Myometrial cell (primary cell): ENCODE measurements at places on chromosomes 3 and 15. TPM values are rescaled to one million over a fixed set of nuclear protein-coding genes. Genes with fewer than 3 reads are reported as not detected.

Gene DOCK3
- total RNA-seq = under 0.01 TPM in 1 of 2 replicates, not detected in the other

Gene IL1RAP
- total RNA-seq = 10.7 and 11.7 TPM in 2 replicates

Gene ZNF860
- 0.29 and 0.53 TPM in 2 replicates for total RNA-seq

Gene SLC41A3
- 48.1 and 65.4 TPM in 2 replicates for total RNA-seq

Gene DUOXA2
- total RNA-seq = not detected in 2 replicates

Gene CYP8B1
- not detected in 2 replicates for total RNA-seq

Gene ADGRG7
- not detected in 2 replicates for total RNA-seq

Gene EPHA3
- 0.71 and 1.4 TPM in 2 replicates for total RNA-seq

Gene AGBL1
- total RNA-seq = not detected in 2 replicates

Gene CELF6
- not detected in 2 replicates for total RNA-seq

Gene MB21D2
- 14.2 and 16.1 TPM in 2 replicates for total RNA-seq

Gene SELENOT
- total RNA-seq = 169 and 240 TPM in 2 replicates

Gene ZBTB47
- 11.0 and 11.9 TPM in 2 replicates for total RNA-seq

Gene CILP
- 0.18 TPM in 1 of 2 replicates, not detected in the other for total RNA-seq

Gene COL8A1
- 114 and 122 TPM in 2 replicates for total RNA-seq

Gene RYR3
- not detected in 2 replicates for total RNA-seq

Gene ALDH1A2
- total RNA-seq = 1.9 and 2.6 TPM in 2 replicates

Gene TP63
- total RNA-seq = not detected in 2 replicates

Gene MESP2
- under 0.01 and 2.8 TPM in 2 replicates for total RNA-seq

Gene CTXN2
- not detected in 2 replicates for total RNA-seq

Gene COL6A5
- total RNA-seq = not detected in 2 replicates

Gene CCDC39
- not detected in 2 replicates for total RNA-seq

Gene GBE1
- 77.0 and 82.6 TPM in 2 replicates for total RNA-seq

Gene MBD4
- total RNA-seq = 16.1 and 20.4 TPM in 2 replicates

Gene POPDC2
- 0.35 TPM in 1 of 2 replicates, not detected in the other for total RNA-seq

Gene SNX22
- total RNA-seq = 0.18 TPM in 1 of 2 replicates, not detected in the other

Gene DUSP7
- 12.6 and 17.3 TPM in 2 replicates for total RNA-seq

Gene PIGZ
- 1.7 and 2.1 TPM in 2 replicates for total RNA-seq

Gene PHLDB2
- 26.2 and 33.0 TPM in 2 replicates for total RNA-seq

Gene LMAN1L
- not detected in 2 replicates for total RNA-seq

Gene ZNF80
- not detected in 2 replicates for total RNA-seq

Gene STRC
- not detected in 2 replicates for total RNA-seq

Gene TRAIP
- total RNA-seq = 8.9 and 10.7 TPM in 2 replicates
